ENCODE measurements at places on chromosomes 3 and 15.

GRCh38 chr15:52221730-52222129 lies 30.5 kb upstream of the GNB5 start:
- no peak for DNase-seq

DNA sequence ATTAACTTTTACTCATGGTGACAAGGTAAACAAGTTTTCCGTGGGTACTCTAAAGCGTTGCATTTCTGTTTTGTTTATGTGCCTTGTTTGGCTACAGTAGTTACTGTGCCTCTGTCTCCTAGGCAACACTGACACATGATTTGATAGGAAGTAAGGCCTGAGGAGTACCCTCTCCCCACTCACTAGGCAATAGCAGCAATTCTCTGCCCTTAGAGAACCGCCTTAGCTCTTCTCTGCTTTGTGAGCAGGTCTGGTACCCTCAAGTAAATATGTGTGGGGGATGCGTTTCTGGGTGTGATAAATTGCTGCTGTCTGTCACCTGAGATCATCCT lies at the start of gene IL5RA:
TSS of gene IL5RA (minus strand) at position 76 of the 332 bp plus-strand sequence. CDS start 5,390 bp downstream, outside the sequence.
- DNase-seq: no peak

DNA sequence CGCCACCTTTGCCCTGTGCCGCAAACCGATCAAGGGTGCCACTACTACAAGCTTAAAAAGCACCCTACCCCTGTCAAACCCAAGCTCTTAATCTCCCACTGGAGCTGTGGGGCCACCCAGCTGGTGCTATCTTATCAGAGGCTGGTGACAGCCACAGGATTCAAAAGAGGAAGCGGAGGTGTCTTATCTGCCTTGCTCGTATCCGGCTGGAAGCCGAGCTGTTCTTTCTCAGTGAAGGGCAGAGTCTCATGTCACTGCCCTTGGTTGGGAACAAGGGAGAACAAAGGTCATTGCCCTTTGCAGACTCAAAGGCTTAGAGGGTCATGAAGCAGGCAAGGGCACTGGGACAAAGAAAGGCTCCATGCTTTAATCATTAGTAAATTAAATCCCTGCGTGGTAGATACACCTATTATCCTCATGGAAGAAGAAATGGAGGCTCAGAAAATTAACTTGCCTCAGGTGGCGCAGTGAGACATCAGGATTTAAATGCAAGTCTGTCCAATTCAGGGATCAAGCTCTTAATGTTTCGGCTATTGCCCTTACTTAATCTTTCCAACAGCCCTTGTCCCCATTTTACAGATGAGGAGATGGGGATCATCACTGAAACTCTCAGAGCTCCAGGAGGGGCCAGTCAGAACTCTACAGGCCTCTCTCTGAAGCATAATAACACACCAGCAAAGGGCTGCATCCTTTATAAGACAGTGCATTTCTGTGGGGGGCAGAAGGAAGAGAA lies 360.0 kb upstream of the PROK2 start:
- no peak for DNase-seq

DNA sequence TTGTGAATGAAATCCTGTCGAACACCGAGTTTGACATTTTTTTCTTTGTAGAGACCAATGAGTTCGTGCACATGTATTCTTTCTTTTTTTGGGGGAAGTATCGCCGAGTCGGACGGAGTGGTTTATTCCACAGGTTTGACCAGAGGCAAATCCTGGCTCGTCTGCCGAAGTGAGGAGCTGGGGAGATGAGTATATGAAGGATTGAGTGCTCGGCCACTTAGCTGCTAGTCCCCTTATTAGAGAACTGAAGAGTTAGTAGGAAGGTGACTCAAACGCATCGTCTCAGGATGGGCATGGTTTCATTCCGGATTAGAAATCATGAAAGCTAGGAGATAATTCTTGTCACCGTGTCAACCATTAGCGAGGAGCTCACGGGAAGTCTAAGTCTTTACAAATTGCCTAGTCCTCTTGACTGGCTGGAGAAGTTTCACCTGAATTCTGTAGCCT lies 154.7 kb upstream of the GOLIM4 start:
- DNase-seq: peak; percentile 17

- DNase-seq: no peak
These were observed 86.8 kb downstream of the BFSP2 start for GRCh38 chr3:133486658-133487057.

GRCh38 chr3:65083240-65083639 lies 395.4 kb upstream of the ADAMTS9 start:
- no peak for DNase-seq

DNA sequence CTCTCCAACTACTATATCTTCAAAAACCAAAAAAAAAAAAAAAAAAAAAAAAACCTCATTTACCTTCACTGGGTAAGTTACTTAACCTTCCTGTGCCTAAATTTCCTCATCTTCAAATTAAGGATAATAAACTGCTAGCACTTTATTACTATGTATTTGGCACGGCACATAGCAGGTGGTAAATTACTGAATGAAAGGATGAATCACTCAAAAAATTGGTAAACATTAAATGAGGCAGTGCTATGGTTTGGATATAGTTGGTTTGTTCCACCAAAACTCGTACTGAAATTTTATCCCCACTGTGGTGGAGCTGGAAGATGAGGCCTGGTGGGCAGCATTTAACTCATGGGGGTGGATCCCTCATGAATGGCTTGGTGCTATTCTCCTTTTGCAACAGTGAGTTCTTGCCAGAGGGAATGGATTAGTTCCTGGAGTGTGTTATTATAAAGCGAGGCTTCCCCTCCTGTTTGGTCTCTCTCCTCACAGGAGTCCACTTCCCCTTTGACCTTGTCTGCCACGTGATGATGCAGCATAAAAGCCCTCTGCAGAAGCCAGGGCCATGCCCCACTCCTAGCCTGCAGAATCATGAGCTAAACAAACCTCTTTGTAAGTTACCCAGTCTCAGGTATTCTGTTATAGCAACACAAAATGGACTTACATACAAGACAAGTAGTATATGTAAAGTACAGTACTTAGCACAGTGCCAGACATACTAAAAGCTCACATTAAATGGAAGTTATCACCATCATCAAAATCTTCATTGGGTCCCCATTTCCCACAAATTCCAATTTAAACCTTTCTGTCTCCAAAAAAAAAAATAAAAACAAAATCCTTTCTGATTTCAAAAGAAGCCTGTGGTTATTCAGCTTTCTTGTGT lies 20.6 kb downstream of the DCUN1D1 start:
- peak; percentile 31 for DNase-seq

GRCh38 chr15:31062911-31063310 lies 38.6 kb downstream of the TRPM1 start:
- no peak for DNase-seq

GRCh38 chr15:45389351-45389750 lies 11.0 kb upstream of the GATM start:
- DNase-seq: no peak

- no peak for DNase-seq
These were observed 46.3 kb downstream of the NANOGP8 start for GRCh38 chr15:35038626-35039451.

DNA sequence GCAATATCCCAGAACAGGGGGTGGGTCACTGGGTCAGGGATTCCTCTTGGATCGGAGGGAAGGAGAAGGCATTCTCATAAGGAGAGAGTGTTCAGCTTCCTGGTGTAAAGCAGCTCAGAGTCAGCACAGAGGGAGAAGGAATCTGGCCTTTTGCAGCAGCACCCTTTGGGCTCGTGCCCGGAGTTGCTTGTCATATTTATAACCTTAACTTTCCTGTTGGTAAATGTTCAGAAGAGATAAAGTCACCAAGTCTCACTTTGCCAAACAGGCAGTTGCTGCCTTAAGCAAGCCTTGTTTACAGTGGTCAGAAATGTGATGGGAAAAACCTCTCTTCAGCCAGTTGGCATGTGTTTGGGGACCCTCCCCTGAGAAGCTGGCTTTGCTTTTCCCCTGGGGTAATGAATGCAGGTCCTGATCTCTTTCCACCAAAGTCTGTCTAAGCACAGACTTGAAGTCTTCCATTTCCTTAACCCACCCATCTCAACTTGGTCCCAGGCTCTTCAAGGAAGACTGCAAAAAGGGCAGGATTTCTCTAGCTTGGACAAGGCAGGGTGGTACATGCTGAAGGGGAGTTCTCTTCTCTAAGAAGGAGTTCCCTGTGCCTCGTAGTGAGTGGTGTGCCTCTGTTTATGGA lies 206.9 kb upstream of the BHLHE40 start:
- DNase-seq: no peak

DNA sequence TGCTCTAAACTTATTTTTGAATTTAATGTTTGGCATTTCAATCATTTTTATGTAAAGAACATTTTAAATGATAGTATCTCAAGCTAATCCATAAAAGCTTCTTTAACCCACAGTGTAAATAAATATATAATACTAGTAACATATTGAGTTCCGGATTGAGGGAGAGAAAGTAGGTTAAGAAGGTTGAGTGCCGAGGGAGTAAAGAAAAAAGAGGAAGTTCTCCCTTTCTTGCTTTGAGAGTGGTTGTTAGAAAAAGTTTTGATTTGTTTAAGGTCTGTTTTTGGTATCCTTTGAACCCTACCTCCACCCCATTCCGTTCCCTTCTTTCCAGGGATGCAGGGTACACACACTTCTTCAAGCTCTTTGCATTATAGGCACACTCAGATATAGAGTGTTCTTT lies 130.8 kb downstream of the VPS8 start:
- DNase-seq: no peak

- DNase-seq: no peak
These were observed 29.3 kb downstream of the BTD start for GRCh38 chr3:15630646-15631350.

DNA sequence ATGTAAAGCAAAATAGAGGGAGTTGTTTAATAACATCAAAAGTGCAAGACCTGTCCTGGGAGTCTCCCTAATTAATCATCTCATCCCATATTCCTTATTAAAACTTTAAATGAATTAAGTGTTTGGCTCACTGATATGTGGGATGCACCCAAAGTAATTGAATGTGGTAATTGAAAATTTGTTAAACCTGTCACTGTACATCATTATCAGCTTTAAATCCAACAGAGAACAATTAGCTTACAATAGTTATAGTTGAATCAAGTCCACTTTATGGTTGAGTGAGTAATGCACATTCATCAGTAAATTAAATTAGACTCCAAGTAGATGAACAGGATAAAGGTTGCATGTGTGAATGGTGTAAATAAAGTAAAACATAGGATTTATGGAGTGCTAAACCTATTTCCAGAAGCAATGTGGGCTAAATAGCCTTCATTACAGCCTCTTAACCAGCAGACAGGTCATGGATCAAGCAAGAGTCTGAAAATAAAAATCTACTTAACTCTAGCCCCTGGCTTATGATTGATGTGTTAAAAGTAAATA lies 608.2 kb upstream of the CCDC54 start:
- no peak for DNase-seq

DNA sequence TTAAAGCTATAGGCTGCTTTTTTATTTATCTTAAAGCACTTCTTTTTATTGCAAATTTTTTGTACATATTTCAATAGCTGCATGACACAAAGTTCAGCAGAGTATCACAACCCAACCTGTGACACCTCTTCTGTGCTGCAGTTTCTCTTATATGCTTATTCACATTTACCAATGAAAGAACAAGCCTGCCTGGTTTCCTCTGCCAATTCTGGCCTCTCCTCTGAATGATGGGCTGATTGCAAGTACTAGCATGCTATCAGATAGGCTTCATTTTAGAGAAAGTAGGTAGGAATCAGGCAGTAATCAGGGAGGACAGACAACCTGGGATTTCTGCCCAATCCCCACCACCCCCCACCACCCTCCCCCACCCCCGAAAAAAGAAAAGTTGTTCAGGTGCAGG lies 26.6 kb downstream of the ACKR4 start:
- no peak for DNase-seq

GRCh38 chr15:37165395-37165794 lies 65.0 kb upstream of the MEIS2 start:
- no peak for DNase-seq

- DNase-seq: no peak
These were observed 242.9 kb downstream of the FHIT start for GRCh38 chr3:61008153-61008997.

- no peak for DNase-seq
These were observed 30.4 kb downstream of the TMEM212 start for GRCh38 chr3:171873580-171873979.

DNA sequence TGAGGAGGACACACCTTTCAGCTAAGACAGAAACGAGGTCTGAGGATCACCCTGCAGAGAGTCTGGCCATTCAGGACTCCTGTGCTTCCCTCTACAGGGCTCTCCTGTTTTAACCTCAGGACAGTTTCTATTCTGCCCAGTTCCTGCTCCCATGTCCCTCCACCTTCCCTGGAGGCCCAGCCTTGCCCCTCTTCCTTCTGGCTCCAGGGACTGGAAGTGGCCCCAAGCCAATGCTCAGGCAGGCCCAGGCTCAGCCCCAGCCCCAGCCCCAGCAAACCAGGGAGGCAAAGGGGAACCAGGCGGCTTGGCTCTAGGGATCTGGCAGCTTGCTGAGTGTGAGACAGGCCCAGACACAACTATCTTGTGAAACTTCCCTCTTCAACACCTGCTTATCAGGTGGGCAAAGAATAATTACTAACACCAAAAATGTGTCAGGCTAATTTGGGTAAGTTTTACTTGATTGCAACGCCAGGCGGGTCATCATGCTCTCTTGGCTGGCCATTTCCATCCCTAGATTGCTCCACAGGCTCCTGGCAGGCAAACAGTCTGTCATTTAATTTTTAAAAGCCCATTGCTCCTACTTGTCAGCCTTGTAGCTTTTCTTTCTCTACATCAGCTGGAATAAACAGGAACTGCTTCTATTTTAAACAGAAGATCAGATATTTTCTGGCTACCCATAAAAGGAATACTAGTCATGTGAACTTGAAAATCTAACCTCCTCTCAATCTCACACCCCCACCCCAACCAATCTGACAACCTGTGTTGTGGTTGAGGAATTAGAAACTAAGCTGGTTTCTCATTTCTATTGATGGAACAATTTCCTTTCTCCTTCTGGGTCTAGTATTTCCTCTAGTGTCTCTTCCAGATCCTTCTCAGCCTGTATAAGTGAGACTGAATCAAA lies 33.5 kb downstream of the UPK1B start:
- no peak for DNase-seq

DNA sequence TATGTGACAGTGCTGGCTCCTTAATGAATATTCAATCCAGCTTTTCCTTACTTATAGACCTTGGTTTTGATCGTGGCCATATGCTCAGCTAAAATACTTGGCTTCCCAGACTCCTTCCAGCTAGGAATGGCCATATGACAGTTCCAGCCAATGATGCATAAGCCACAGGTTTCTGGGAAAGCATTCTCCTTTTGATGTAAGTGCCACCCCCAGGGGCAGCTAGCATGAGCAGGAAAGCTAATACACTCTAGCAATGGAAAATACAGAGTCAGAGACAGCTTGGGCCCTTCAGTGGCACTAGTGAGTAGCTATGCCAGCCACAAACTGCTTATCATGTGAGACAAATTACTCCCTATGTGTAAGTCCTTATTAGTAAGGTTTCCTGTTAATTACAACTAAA lies 26.7 kb downstream of the TBC1D2B start:
- DNase-seq: no peak

- no peak for DNase-seq
These were observed 25.8 kb upstream of the RSL24D1 start for GRCh38 chr15:55222588-55222987.

GRCh38 chr3:160784853-160785252 lies 28.8 kb downstream of the PPM1L start:
- DNase-seq: no peak

GRCh38 chr3:151871639-151872468 lies 1.6 kb upstream of the SUCNR1 start:
- no peak for DNase-seq

- DNase-seq: no peak
These were observed 45.9 kb upstream of the THUMPD3 start for GRCh38 chr3:9316881-9317361.
